CD4-positive, alpha-beta T cell treated with Interleukin-2 at 100 ng/mL for 4 hours (primary cell): ENCODE measurements at places on chromosomes 5 and 9.

DNA sequence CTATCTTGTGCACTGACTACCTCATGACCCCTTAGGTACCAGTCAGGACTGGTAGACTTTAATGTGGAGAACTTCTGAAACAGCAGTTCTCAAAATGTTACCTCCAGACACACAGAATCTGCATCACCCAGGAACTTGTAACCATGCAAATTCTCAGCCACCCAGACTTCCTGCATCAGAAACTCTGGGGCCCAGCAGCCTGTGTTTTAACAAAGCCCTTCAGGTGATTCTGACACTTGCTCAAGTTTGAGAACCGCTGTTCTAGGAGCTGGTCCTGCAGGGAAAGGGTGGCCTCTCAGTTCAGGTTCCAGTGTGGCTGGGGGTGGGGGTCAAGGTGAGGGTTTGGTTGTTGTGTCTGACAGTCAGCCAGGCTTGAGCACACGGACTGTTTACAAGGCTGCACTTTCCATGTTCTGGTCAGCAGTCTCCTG is 28.4 kb downstream of the ZFP62 start:
- peak; percentile 62 for DNase-seq

DNA sequence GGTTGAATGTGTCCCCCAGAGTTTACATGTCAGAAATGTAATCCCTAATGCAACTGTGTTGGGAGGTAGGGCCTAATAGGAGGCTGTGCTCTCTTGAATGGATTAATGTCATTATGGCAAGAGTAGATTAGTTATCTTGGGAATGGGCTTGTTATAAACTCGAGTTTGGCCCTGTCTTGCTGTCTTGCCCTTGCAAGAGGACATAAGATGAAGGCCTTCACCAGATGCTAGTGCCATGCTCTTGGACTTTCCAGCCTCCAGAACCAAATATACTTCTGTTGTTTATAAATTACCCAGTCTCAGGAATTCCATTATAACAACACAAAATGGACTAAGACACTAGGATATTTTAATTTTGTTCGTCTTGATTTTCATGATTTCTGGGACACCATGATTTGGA is 5.4 kb downstream of the PIK3R1 start:
- DNase-seq = no peak

DNA sequence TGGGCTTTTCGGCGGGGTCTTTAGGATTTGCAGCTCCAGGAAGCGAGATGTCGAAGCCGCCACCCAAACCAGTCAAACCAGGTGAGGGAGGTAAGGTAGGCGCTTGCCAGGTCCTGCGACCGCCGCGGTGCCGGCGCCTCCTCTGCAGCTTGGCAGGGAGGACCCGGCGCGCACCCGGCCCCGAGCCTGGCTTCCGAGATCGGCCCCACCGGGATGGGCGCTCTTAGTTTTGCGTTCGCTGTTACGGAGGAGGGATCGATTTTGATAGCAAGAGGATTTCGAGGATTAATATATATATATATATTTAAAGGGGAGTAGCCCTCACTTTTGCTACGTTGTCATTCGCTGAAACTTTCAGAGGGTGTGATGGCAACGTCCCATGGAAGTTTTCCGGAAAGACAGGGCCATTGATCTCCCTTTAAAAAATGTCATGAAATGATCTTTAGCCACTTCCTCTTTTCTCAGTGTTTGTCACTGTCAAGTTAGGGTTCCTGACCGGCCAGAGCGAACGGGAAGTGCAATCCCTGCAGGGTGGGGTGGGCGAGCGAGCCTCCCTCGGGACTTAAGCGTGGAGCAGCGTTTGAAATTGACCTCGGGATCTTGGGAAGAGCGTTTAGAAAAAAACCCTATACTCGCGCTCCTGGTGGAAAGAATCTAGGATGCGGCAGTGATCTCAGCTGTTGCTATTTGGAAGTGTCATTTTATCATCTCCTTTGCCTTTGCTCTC is 495 bp downstream of the OSTF1 start:
- peak; percentile 34 for DNase-seq

- DNase-seq = no peak
Measured at GRCh38 chr5:137148655-137149054, 350.5 kb downstream of the SPOCK1 start.

- no peak for DNase-seq
Measured at GRCh38 chr9:133841167-133841812, 103.1 kb upstream of the SARDH start.

DNA sequence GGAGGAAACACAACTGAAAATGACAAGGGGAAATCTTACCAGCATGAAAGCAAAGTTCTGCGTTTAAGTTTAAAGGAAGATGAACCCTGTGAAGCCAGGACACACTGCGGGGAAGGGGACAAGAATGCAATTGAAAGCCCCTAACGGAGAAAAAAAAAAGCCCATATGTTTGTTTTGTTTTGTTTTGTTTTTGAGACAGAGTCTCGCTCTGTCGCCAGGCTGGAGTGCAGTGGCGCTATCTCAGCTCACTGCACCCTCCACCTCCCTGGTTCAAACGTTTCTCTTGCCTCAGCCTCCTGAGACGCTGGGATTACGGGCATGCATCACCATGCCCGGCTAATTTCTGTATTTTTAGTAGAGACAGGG is 2.9 kb downstream of the STK10 start:
- DNase-seq = peak; percentile 36

DNA sequence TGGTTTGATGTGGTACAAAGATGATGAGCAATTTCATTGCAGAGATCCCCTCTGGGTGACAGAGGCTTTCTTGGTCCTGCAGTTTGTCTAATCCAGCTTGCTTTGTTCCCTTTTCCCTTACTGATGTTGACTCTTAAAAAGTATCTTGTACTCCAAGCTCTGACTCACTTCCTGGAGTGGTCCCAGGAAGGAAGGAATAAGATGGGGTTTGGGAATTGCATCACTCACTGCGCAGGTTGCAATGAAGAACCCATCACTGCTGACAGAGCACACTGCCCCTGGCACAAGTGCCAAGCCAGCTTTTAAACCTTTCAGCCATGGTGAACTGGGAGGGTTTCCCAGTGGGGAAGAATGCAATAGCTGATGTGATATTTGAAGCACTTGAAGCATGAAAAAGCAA is 662.2 kb upstream of the CTNND2 start:
- no peak for DNase-seq

DNA sequence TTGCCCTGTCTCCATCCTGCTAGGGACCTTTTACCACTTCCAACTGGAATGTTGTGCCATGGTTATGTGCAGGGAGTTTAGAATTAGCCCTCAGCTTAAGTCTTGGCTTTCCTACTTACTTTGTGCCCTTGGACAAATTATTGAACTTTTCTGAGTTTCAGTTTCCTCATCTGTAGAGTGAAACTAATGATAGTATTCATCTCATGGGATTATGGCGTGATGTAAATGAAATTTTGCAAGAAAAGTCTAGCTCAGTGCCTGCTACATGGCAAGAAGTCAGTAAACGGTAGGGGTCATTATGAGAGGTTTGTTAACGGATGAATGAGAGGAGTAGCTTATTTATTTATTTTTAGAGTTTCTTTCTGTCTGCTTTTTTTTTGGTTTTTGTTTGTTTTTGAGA is 1.8 kb downstream of the MVB12B start:
- no peak for DNase-seq

DNA sequence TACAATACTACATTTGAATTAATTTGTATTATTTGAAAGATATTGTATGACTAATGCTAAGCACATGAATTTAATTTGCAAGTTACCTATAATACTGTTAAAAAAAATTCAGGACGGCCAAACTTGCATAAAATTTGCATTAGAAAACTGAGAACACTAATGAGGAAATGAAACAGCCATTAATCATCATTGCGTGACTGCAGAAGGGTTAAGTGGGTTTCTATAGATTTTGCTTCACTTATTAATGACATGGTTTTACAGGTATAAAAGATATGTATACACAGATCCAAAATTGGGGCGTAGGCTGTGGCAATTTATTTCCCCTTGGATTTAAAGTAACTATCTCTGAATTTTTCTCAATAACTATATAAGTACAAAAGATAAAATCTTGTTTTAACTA is 882.6 kb downstream of the PTPRD start:
- DNase-seq = no peak

GRCh38 chr5:51172903-51173626 is 210.2 kb upstream of the ISL1 start:
- DNase-seq = no peak

GRCh38 chr5:10689391-10690081 is 71.5 kb downstream of the DAP start:
- DNase-seq = no peak

GRCh38 chr9:132372177-132373095 is 17.6 kb upstream of the SETX start:
- no peak for DNase-seq

GRCh38 chr9:120408680-120409258 is 171.2 kb downstream of the CDK5RAP2 start:
- no peak for DNase-seq

DNA sequence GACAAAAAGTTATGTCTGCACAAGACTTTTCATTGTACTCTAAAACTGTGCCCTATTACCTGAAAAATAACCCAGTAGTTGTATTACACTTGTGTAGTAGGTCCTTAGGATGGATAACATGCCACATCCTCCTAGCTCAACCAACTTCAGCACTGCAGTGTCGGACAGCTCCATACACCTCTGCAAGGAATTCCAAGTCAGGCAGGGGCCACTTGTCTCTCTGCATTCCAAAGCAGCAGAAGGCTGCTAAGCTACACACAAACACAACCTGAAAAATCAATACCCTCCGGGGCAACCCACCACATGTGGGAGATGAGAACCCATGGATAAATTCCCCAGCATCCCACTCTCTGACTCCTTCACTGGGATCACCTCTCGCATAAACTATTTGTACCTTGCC is 50.2 kb downstream of the MED10 start:
- no peak for DNase-seq

GRCh38 chr9:129609486-129610212 is 11.3 kb downstream of the C9orf50 start:
- DNase-seq = peak; percentile 86

DNA sequence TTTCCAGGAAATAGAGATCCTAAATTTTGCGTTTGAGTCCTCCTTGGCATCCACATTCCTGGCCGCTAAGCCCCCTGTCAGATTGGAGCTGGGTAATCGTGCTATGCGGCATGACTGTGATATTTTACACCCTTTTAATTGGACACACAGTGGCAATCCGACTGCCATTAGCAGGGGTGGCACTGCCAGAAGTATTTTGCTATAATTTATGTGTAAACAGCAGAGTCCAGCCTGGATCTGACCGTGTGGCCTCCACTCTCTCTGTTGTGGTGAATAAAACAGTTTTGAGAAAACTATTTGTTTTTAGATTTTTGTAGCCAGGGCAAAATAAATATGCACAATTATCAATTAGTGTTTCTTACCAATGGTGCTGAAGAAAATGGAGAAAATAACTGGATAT is 281.0 kb upstream of the IRX2 start:
- no peak for DNase-seq

DNA sequence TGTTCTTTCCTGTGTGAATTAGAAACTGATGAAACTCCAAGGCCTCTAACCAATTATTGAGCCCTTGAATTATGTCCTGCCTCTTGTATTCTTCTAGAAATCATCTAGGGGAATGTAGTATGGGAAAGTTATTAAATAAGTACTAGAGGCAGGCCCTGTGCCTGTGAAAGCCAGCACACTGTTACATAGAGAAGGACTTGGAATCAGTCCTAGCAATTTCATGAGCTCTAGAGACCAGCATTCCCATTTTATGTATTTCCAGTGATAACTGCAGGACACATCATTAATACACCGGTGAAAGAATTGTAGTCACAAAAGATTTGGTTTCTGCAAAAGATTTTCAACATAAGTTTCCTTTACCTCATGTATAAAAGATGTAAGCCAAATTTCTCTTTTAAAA is 168.5 kb upstream of the VLDLR start:
- no peak for DNase-seq

DNA sequence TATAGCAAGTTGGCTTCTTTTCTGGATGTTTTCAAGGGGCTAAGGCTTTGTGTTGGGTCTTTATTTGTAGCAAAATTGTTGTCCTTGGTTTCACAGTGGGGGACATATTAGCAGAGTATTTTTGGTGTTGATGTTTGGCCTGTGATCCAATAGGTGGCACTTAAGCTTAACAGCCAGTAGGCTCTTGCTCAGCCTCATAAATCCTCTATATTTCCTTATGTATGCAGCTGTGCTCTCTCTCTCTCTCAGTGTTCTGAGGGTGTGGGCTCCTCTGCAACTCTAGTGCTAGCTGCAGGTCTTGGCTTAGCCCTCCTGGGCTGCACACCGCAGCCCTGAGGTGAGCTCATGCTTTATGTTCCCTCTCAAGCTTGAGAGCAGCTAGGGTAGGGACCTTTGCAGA is 195.0 kb upstream of the GHR start:
- no peak for DNase-seq

DNA sequence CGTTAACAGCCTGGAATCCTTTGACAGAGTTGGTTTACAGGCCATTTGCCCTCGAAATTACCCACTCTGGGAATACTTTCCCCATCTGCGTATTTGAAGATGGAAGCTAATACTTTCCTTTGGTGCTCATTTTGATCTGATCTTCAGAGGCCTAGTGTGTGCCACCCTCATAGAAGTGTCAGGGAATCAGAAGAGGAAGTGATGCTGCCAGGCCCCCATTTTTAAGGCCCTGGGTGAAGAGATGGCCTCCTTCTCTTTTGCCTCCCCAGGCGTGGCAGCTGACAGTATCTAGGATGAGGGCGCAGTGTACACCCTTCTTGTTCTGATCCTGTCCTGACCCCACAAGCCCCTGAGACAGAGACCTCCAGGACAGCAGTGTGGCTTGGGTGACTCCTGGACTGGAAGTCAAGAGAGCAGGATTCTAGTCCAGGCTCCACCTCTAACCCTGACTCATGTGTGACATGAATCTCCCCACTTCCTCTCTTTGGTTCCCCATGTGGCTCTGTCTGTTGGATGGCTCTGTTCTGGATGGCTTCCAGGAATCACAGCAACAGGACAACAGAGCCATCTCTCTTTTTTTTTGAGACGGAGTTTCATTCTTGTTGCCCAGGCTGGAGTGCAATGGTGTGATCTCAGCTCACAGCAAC is 27.8 kb downstream of the CSF1R start:
- DNase-seq = no peak

GRCh38 chr5:180806351-180807011 is 3.9 kb upstream of the MGAT1 start:
- DNase-seq = no peak

DNA sequence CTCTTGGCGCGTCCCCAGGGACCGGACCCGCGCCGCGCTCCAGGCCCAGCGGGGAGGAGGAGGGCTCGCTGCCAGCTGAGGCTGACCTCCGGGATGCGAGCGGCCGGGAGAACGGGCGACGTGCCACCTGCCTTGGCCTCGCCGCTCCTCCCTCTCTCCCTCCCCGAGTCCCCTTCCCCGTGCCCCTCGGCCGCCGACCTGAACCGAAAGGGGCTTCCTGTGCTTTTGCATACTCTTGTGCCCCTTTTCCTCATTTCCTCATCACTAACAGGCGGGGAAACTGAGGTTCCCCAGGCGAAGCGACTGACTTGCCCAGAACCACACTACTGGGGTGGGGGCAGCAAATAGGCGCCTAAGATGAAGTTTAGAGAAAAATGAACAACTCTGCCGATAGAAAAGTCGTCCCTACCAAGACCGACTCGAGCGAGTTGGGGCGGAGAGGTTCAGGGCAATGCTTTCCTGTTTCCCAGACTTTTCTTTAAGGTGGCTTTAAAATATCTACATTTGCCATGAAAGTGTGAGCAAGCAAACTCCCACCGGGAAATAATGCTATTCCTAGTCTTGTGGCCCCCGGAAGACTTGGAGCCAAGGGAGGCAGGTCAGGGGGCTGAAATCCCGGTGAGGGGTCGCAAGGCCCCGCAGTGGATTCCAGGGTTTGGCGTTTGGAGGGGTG is 580 bp upstream of the DUSP1 start:
- DNase-seq = no peak

- DNase-seq = no peak
Measured at GRCh38 chr9:132885720-132886333, 7.1 kb downstream of the SPACA9 start.

- DNase-seq = no peak
Measured at GRCh38 chr5:92527311-92528078, 1053.5 kb downstream of the NR2F1-AS1 start.

- DNase-seq = no peak
Measured at GRCh38 chr5:157817387-157817702, 41.6 kb downstream of the CLINT1 start.
